ENCODE measurements at places on chromosomes 5 and 9.

GRCh38 chr5:665541-665955 is 27.6 kb downstream of the TPPP start:
- no peak for DNase-seq

- DNase-seq = no peak
These were observed 45.7 kb downstream of the PRRC1 start for GRCh38 chr5:127563136-127563535.

DNA sequence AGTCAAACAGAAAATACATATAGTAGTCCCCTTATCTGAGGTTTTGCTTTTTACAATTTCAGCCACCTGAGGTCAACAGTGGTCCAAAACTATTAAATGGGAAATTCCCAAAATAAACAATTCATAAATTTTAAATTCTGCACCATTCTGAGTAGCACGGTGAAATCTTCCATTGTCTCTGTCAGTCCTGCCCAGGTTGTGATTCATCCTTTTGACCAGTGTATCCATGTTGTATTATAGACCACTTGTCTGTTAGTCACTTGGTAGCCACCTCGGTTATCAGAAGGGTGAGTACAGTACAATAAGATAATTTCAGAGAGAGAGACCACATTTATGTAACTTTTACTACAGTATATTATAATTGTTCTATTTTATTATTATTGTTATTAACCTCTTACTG is 2.8 kb downstream of the CCDC152 start:
- DNase-seq = no peak

- DNase-seq = no peak
These were observed 2.9 kb upstream of the CNTRL start for GRCh38 chr9:121071756-121072421.

- no peak for DNase-seq
These were observed 2.5 kb downstream of the PRDM6 start for GRCh38 chr5:123091298-123092222.

DNA sequence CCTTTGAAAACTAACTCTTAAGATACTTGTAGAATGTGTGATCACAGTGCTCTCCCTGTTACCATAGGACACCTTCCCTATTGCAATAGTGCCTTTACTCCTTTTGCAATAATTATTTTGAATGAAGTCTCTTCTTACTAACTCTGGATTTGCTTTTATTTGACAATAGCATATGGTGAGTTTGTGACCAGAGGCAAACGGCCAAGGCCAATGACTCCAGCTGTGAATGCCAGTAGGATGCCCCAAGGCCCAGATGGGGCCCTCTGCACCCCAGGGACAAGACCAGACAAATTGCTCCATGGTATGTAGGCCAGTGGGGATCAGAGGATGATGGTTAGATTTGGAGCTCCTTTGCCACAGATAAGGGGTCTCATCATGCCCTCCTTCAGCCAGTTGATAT is 116.9 kb downstream of the NPR3 start:
- no peak for DNase-seq

DNA sequence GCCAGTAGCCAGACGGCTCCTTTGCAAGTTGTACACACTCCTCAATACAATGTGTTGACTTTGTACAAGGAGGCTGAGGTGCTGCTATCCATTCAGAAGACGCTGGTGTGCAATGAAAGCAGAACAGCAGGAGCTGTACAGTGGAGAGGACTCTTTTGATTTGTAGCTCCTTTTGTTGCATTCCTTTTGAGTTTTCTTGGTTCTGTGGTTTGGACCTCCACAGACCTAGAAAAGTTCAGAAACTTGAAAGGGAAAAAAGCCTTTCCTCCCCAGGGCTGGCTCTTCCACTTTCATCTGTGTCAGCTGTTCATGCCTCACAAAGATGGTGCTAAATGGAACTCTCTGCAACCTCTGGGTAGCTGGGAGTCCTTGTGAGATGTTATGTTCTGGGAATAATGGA is 117.4 kb downstream of the MAT2B start:
- DNase-seq = no peak

DNA sequence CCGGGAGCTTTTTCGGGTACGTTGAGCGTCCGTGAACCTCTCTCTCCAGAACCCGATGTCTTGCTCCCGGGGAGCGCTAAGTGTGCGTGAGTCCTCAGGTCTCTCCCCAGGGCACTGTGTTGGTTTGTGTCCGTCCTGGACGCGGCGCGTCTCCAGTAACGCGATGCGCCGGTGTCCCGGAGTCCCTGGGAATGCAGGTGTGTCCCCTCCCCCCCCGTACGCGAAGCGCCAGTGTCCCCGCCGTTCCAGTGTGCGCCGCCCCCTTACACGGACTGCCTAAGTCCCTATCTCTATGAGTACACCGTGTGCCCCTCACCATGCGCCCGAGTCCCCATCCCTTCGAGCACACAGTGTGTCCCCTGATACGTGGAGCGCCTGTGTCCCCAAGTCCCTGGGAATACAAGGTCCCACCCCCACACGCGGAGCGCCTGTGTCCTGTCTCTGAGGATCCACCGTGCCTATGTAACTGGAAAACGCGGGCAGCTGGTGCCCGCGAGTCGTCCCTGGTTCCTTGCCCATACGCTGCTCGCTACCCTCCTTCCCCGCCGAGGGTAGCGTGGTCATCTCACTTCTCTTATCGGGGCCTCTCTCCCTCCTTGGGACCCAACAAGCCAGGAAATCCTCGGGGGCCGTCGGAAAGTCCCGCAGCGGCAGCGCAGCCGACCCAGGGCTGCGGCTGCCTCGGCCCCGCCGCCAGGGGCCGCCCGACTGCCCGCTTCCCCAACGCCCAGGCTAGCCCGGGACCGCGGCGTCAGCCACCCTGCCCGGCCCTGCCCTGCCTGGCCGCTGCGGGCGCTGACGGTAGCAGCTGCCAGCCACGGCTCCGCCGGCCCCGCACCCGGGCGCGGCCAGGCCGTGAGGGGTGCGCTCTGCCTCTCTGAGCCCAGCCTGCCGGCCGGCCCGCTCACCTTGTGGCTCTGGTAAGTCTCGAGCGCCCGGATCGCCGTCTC is 709 bp downstream of the ELL2 start:
- peak; percentile 48 for DNase-seq

DNA sequence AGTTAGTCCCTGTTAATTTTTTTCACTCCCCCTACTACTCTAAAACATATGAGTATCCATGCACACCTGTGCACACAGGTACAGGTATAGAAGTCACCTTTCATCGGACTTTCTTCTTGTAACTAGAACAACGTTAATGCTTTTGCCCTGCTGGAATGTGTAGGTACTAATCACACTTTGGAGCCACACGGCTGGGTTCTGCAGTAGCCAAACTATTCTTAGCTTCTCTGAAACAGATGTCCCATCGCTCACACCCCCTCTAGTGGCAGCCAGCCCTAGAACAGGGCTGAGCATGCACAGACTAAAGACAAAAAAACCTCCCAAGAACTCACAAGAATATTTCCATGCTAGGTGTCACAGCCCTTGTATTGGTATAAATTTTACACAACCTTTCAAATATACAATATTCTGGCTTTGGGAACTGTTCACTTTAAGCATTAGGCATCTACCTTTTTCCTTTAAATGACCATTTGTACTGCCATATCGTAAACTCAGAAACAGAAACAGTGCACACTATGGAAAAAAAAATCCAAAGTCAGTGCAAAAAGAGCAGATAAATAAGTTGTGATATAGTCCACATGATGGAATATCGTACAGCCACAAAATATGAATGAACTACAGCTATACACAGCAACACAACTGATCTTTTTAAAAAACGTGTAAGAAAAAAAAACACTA is 64.0 kb downstream of the RETREG1 start:
- DNase-seq = peak; percentile 13

DNA sequence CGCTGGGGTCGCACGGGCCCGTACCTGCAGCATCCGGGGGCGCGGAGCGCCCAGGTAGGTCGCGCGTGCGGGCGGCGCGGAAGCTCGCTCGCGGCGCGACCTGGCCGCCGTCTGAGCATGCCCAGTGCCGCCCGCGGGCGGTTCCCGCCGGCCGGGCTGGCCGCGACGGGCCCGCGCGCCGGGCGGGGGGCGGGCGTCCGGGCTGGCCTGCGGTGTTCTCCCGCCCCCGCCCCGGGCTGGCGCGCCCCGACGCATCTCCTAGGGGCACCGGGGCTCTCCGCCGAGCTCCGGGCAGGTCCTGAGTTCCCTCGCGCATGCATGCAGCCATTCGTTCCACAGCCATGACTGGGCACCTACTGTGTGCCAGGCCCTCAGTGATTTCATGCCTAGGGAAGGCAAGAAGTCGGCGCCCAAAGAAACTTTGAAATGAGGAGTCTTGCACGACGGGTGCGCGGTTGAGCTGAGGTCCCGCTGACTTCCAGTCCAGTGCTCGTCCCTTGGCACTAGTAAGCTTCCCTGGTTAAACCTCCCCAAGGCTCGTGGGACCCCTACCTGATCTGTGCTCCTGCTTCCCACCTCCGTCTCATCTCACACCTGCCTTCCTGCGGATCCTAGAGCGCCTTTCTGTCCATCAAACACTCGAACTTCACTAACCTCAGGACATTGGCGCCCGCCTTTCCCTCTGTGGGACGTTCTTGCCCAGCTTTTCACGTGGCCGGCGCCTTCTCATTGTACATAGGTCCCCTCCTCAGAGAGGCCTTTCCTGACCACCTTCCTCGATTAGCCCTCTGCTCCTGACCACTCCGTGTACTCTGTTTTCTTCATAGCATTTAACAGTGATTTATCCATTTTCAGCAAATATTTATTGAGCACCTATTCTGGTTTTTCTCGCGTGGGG is at the start of gene PTPN3:
Gene PTPN3 (minus strand): TSS at position 113 of the 898 bp plus-strand sequence. CDS start 34,873 bp downstream, outside the sequence.
- no peak for DNase-seq

DNA sequence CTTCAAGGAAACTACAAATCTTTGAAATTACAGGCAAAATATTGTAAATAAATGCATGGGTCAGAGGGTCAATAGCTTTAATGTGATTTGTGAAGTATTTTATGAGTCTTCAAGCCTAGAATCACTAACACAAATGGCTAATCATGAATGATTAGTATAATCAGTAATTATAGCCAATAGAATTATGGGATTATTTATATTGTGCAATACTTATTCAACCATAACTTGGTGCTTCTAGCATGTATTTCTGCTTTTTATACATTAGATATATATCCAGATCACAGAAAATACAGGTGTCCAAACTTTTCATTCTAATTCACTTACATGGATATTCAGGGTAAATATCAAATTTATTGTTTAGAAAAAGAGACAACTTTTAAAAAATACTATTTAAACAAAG is 12.1 kb downstream of the HCN1 start:
- no peak for DNase-seq

DNA sequence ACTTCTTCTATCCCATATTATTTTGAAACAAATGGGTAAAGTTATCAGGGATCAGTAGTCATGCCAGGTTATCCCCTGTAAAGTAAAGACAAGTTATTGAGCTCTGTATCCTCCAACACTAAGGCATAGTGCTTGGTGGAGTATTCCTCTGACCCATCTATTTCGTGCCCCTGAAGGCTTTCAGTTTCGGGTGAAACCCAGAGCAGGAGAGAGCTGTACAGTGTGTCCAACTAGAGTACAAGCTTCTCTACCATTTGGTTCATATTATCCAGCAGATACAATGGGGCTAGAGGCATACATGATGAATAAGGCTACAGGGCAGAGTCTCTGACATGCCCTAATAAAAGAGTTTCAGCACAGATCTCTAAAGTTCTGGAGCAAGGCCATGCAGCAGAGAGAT is 3.2 kb upstream of the SLC22A4 start:
- no peak for DNase-seq

GRCh38 chr9:108543251-108543778 is 312.5 kb downstream of the ACTL7B start:
- DNase-seq = no peak

GRCh38 chr5:86878250-86878649 is 260.5 kb downstream of the COX7C start:
- DNase-seq = no peak

- DNase-seq = no peak
These were observed 38.8 kb upstream of the NDFIP1 start for GRCh38 chr5:142069606-142070399.

DNA sequence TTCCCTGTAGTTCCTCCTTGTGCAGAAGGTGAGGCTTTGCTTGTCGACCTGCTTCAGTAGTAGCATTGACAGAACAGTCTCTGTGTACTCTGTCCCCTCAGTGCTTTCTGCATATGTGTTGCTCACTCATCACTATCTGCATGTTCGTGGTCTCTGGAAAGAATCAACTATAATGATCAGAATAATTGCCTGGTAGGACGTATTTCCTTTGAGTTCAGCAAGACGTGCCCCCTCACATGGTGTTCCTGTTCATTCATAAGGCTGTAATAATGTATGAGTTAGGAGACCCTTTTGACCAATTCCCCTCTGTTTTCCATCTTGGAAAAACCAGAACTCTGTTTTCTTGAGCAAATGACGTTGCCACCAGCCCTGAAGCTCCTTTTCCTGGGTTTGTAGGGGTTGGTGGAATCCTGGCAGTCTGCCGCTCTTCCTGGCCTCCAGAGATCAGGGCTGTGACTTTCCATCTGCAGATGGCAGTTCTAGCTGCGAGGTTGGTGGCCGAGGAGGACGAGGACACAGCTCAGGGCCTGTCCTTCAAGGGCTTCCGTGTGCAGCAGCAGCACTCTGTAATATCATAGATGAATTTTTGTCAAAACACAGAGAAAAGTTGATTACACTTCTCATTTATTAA is 61.9 kb downstream of the EXOSC2 start:
- no peak for DNase-seq

GRCh38 chr5:57601996-57602395 is 119.4 kb upstream of the ACTBL2 start:
- DNase-seq = no peak

DNA sequence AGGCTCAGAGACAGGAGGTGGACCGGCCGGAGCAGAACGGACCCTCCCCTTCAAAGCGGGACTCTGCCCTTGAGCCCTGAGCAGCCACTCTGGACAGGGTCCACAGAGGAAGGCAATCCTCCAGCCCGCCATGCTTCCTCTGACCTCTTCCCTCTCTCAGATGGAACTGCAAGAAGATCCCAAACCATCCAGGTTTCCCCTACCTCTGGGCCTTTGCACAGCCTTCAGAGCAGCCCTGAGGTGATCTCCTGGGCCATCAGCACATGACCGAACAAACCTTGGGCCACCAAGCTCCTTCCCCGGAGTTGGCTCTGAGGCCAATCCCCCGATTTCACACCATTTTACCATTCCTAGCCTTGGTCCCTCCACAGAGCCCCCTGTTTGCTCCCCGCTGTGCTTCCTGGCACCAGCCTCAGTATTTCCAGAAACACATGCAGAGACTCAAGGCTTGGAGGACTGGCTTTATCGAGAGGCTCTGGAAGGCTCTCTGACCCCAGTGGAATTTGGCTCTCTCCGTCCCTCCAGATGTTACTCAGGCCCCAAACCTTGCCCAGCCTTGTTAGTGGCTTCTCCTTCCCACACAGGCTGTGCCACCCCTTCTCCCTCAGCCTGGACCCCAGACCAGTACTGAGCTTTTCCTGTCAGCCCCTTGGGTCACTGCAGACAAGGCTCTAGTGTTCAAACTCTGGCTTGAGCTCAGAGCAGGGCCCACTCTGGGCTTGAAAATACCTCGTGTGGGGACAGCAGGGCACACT is 48.6 kb upstream of the KCNMB1 start:
- no peak for DNase-seq

DNA sequence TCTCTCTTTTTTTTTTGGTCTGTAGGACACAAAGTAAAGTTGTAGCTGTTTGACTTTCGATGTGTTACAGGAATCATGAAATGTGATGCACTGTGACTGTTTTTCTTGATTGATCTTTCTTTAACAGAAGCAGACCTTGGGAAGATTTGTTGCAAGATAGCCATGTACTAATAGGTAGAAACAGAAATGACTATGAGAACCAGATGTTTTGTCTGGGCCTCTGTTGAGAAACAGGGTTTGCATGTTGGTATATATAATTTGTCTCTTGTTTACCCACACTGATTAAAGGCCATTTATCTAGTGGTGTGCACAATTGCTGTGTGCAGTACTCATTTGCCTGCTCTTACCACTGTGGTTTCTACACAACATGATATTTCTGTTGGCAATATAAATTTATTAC is 125.1 kb downstream of the HACD4 start:
- no peak for DNase-seq

- DNase-seq = no peak
These were observed 923 bp downstream of the SPATA6L start for GRCh38 chr9:4665357-4665756.
